ENCODE measurements at places on chromosomes 5 and 9.

DNA sequence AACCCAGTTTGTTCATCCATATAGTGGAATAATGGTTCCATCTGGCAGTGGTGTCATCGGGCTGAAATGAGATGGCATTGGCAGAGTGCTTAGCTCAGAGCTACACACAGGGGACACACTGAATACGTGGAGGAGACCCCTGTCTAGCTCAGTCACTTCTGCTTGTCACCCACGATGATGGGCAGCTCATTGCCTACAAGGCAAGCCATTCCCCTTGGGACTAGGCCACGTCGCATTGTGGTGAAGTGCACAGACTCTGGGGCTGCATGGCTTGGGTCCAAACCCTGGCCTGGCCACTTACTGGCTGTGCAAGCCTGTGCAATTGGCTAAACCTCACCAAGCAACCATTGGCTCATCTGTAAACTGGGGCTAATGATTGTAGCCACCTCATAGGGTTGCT lies 3.2 kb upstream of the FBP1 start:
- H3K27ac ChIP-seq, result no peak overlapping the region
- H3K27me3 ChIP-seq, result peaks cover 28% of the 10 kb centered on the region
- peaks cover 19% of the 10 kb centered on the region for H3K4me1 ChIP-seq
- H3K36me3 ChIP-seq, result peaks cover 3% of the 10 kb centered on the region
- no peak overlapping the region for H3K4me3 ChIP-seq

DNA sequence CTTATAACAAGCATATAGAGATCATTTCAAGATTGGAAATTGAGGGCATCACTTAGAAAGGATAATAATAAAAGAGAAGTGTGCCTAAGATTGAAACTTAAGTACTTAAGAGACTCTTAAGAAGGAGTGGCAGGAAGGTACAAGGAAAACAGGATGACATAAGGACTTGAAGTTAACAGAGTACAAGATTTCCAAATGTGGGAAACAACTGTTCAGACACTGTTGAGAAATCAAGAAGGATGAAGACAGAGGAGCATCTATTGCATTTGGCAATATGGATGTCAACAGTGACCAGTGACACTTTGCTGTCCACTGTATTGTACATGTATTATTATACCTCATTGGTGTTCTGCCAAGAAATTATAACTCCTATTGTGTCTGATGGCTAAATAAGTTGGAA lies 157.8 kb upstream of the PTGER4 start:
- no peak overlapping the region for H3K4me3 ChIP-seq
- H3K36me3 ChIP-seq, result peaks cover 15% of the 10 kb centered on the region
- DNase-seq, result no peak
- no peaks in the 10 kb centered on the region for H3K27me3 ChIP-seq
- H3K27ac ChIP-seq, result no peak overlapping the region
- peaks cover 10% of the 10 kb centered on the region for H3K4me1 ChIP-seq

DNA sequence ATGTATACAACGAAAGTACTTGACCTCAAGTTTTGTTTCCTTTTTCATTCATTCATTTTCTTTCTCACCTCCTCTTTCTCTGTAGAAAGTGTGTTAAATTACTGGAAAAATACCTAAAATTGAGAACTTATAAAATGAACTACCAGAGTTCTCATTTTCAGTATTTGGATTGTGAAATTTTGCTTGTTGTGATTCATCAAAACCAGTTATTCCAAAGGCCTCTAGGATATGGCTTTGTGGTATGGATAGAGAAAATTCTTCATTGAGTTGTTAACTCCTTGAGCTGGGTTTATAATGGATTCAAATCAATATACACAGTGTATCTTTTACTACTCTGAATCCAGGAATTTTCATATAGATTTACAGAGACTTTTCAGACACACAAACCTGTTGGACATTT lies 287.6 kb downstream of the KDM4C start:
- no peak for DNase-seq
- no peaks in the 10 kb centered on the region for H3K4me1 ChIP-seq
- H3K36me3 ChIP-seq, result peaks cover 40% of the 10 kb centered on the region
- H3K27me3 ChIP-seq, result no peaks in the 10 kb centered on the region
- H3K27ac ChIP-seq, result no peak overlapping the region
- no peak overlapping the region for H3K4me3 ChIP-seq

DNA sequence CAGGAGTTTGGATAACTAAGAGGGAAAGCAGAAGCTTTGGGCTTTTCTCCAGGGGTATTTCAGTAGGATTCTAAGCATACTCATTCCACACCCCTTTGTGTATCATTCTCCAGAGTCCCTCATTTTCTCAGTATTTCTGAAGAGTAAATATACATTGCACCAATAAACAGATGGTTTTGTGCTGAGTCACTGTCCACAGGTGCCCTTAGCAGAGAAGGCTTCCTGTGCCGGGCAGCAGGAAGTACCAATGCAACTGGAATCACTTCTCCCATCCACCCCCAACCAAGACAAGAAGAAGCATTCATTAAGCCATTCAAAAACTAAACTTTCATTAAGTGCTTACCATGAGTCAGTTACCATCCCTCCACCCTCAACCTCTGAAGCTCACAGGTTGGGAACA lies 3.6 kb upstream of the CCNJL start:
- no peak overlapping the region for H3K4me3 ChIP-seq
- H3K36me3 ChIP-seq, result no peaks in the 10 kb centered on the region
- H3K27ac ChIP-seq, result no peak overlapping the region
- DNase-seq, result no peak
- peaks cover 53% of the 10 kb centered on the region for H3K27me3 ChIP-seq

DNA sequence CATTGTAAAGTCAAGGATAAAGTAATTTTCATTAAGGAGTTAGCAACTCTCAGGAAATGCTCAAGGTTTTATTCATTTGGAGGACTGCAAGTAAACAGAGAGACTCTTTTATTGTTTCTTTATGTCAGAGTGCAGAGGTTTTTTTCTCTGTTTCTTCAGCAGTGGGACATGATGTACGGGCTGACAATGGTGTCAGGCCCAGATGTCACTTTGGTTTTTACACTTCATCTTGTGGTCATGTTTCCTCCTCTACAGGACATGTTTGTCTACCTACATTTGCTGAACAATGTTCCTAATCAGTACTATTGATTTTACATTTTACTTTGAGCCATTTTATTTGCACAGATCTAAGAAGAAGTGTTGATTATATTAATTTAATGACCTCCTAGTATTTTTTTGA lies 72.8 kb upstream of the PARP8 start:
- peaks cover 35% of the 10 kb centered on the region for H3K36me3 ChIP-seq
- peaks cover 59% of the 10 kb centered on the region for H3K4me1 ChIP-seq
- peak overlapping the region; percentile 86 for H3K27ac ChIP-seq

DNA sequence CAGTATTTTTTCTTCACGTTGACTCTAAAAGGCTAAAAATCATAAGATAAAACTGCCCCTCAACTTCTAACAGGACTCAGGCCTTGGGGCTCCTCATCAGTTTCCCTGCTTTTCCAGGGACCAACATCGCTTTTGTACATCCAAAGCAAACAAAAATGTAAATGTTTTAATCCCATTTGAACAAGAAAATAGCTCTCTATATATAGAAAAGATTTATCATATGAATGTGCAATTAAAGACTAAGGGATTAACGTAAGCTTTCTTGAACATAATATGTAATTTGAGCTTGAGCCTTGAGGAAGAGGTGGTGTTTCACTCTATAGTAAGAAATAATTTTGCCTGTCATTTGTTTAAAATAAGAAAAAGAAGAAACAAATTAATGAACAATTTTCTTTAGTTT lies 547.2 kb upstream of the ACO1 start:
- no peak overlapping the region for H3K27ac ChIP-seq
- H3K4me1 ChIP-seq, result no peaks in the 10 kb centered on the region
- no peak for DNase-seq
- H3K4me3 ChIP-seq, result no peak overlapping the region

DNA sequence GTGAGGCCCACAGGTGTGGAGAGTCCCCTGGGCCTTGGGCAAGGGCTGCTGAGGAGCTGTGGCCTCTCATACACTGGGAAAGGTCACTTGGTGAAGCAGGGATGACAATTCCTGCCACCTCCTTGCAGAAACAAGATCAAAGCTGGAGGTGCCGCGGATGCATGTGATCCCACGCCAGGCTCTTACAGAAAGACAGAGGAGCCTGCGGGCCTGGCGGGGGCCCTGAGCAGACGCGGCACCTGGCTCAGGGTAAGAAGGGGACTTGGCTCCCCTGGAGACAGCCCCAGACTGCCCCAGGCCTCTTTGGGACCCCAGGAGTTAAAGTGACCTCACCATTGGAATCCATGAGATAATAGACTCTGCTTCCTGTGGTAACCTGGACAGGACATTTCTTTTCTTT lies 4.8 kb downstream of the GFPT2 start:
- no peak overlapping the region for H3K4me3 ChIP-seq
- no peak for DNase-seq
- no peaks in the 10 kb centered on the region for H3K4me1 ChIP-seq
- H3K27me3 ChIP-seq, result peaks cover 27% of the 10 kb centered on the region
- H3K27ac ChIP-seq, result no peak overlapping the region
- H3K36me3 ChIP-seq, result no peaks in the 10 kb centered on the region

GRCh38 chr5:141725891-141726290 lies 43.9 kb upstream of the ARAP3 start:
- H3K27ac ChIP-seq, result no peak overlapping the region
- no peak overlapping the region for H3K4me3 ChIP-seq
- H3K27me3 ChIP-seq, result peaks cover 3% of the 10 kb centered on the region
- H3K4me1 ChIP-seq, result no peaks in the 10 kb centered on the region

DNA sequence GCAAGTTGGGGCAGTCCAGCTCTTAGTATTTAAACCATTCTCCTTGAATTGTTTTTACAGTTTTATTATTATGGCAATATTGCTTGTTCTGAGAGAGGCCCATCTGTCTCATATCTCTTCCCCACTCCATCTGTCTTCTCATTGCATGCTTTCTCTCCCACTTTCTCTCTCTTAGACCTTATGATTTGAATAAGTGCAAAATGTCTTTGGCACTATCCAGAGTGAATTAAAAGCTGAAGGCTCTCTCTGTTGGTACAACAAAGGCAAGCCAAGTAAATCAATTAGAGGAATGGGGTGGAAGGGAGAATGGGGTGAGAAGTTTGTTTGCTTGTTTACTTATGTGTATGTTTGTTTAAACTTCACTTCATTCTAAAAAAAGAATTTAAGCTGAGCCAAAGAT lies 195.3 kb upstream of the RFX3 start:
- no peak overlapping the region for H3K4me3 ChIP-seq
- H3K4me1 ChIP-seq, result no peaks in the 10 kb centered on the region
- no peaks in the 10 kb centered on the region for H3K36me3 ChIP-seq
- H3K27ac ChIP-seq, result no peak overlapping the region

DNA sequence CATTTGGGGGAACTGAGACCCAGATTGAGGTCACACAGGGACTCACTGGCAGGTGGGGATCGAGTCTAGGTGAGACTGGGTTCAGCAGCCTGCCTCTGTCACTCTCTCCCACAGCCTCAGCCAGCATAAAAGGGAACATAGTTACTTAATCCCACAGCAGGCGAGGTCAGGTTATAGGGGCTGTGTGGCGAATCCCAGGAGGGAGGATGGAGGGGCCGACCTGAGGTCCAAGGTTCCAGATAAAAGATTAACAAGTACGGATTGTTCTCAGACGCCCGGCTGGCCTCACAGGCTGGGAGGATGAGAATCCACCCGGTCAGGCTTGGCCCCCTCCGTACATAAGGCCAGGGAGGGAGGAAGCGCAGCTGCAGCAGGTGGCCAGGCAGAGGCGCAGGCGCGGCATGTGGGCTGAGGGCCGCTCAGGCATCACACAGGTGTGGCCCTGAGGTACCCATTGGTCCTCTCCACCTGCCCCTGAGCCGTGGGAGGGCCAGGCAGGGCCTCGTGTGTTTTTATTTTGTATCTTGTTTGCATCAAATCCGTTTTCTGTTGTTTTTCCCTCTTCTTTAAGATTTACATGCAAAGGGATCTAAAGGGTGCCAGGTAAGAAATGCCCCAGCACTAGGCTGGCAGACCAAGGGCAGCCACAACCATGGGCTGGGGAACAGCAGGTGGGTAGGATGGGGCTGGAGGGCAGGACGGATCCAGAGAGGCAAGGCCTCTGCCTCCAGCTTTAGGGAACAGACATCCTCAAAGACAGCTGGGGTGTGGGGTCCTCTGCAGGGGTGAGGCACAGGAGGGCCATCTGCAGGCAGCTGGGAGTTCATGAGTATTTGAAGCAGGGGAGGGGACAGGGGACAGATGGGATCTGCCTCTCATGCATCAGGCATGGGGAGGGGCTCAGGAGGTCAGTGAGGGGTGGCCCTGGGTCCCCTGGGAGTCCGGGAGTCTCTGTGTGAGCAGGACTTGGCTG lies 3.6 kb downstream of the SUSD3 start:
- peak overlapping the region; percentile 98 for H3K27ac ChIP-seq
- peak; percentile 37 for DNase-seq
- H3K4me3 ChIP-seq, result peak overlapping the region; percentile 91
- H3K27me3 ChIP-seq, result no peaks in the 10 kb centered on the region

- peaks cover 2% of the 10 kb centered on the region for H3K27me3 ChIP-seq
- H3K4me1 ChIP-seq, result no peaks in the 10 kb centered on the region
- no peak overlapping the region for H3K4me3 ChIP-seq
- H3K36me3 ChIP-seq, result no peaks in the 10 kb centered on the region
Observed at GRCh38 chr5:77407152-77407551, 85.0 kb downstream of the WDR41 start.

- no peak overlapping the region for H3K27ac ChIP-seq
- no peak for DNase-seq
- no peaks in the 10 kb centered on the region for H3K27me3 ChIP-seq
- no peaks in the 10 kb centered on the region for H3K4me1 ChIP-seq
Observed at GRCh38 chr9:81490605-81491331, 198.6 kb downstream of the TLE1 start.
